ENCODE measurements at places on chromosomes 13 and 19.
A peak's percentile ranks its signal among the peaks of the same experiment; 100 is the strongest.

DNA sequence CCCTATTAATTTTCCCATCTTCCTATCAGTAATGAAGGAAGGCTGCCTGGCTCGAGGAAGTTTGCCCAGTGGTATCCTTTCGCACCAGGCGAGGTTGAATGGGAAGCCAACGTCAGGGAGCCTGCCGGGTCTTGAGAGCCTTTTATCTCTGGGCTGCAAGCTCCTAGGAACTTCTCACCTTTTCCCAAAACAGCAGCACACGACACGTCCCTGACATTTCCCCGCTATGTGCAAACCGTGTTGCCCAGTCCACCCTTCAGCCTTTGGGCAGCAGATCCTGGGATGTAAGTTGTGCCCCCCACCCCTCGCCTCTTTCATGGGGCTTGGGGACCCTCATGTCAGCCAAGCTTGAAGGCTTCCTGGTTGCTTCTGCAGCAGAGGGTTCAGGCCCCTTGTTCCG, 179.1 kb downstream of the ZNF536 start:
- no peak for DNase-seq

GRCh38 chr13:101416181-101417042, at the start of gene NALCN:
TSS of gene NALCN (minus strand) at chr13:101416508. CDS start at chr13:101399126, 17,382 bp downstream.
- DNase-seq, result peak; percentile 14

- DNase-seq, result no peak
These were observed 496.7 kb downstream of the COG6 start for GRCh38 chr13:40152145-40152544.

DNA sequence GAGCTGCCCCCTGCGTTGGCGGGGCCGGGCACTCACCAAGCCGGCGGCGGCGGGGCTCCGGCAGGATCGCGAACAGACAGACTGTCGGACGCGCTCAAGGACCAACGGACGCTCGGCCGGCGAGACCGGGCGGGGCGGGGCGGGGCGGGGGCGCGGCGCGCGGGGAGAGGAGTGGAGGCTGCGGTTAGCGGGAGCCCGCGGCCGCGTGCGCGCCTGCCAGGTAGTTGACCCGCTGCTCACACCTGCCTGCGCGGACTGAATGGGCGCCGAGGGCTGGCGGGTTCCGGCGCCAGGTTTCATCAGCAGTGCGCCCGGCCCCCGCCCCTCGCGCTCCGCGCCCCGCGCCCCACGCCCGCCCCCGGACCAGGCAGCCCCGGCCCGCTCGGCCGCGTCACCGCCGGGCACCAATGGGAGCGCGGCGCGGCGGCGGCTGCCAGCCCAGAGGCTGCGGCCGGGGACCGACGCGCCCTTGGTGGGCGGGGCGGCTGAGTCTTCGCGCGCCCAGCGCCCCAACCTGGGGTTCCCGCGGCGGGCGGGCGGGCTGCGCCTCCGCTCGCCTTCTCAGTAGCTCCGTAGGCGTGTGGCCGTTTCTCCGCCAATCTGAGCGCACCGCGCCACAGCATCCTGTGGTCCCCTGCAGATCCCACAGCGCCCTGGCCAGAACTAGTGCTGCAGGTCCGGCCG, at the start of gene SLC7A1:
Gene SLC7A1, minus strand, starts transcription at position 309 of the 684 bp plus-strand sequence. CDS start 59,500 bp downstream, outside the sequence.
- peak; percentile 78 for DNase-seq

GRCh38 chr19:2549701-2550191, 73.8 kb downstream of the GADD45B start:
- no peak for DNase-seq

- no peak for DNase-seq
These were observed 24.0 kb upstream of the OLFM4 start for GRCh38 chr13:53004573-53004972.

DNA sequence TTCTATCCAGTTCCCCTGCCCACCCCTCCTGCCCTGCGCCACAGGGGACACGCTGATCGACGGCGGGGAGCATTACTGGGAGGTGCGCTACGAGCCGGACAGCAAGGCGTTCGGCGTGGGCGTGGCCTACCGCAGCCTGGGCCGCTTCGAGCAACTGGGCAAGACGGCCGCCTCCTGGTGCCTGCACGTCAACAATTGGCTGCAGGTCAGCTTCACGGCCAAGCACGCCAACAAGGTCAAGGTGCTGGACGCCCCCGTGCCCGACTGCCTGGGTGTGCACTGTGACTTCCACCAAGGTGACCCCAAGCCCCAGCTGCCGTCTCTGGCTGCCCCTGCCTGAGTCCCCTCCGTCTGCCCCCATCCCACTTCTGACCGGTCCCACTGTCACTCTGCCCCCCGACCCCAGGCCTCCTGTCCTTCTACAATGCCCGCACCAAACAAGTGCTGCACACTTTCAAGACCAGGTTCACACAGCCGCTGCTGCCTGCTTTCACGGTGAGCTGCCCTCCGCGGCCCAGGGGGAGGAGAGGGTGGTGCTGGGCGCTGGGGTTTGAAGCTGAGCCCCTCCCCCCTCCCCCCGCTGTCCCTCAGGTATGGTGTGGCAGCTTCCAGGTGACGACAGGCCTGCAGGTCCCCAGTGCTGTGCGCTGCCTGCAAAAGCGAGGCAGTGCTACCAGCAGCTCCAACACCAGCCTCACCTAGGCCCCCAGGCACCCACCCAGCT, 15.5 kb downstream of the STAP2 start:
- DNase-seq, result no peak

GRCh38 chr19:49081273-49081672, 4.0 kb upstream of the SNRNP70 start:
- DNase-seq, result no peak

DNA sequence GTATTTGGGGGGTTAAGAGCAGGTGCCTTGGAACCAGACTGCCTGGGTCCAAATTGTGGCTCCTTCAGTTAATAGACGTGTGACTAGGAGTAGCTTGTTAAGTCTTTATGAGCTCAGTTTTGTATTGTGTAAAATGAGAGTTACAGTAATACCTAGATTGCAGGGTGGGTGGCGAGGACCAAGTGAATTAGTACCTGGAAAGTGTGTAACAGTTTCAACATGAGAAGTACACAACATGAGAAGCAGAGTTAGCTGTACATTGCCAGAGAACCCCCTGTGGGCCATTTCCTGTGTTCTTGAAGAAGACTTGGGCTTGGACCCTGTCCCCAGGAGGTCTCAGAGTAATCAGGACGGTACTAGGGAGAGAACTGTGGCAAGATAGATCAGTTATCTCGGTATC, 36.8 kb downstream of the PPP2R1A start:
- no peak for DNase-seq

GRCh38 chr19:45056831-45057230, 18.0 kb downstream of the CLASRP start:
- DNase-seq, result no peak

DNA sequence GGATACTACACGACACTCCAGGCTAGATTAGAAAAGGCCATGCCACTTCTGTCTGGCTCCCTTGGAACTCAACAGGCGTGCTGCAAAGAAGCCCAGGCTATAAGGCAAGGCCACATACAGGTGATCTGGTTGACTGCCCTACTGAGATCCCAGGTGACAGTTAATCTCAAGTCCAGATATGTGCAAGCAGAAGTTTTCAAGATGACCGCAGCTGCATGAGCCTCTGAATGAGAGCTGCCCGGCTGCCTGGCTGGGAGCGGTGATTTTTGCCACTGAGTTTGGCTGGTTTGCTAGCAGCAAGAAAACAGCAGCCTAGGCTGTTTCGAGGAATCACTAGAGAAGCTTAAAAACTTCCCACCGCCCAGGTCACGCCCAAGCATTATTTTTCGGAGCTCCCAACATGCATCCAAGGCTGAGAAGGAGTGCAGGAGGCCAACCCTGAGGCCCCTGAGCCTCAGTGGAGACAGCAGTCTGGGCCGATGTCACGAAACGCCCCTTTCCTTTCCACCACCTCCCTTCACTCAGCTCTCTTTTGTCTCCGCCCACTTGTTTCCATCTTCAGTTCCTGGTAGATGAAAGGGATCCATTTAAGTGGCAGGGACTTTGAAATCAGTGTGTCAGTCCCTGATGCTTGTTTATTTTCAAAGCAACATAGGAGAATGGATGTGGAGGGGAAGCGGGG, 14.0 kb upstream of the URI1 start:
- no peak for DNase-seq

DNA sequence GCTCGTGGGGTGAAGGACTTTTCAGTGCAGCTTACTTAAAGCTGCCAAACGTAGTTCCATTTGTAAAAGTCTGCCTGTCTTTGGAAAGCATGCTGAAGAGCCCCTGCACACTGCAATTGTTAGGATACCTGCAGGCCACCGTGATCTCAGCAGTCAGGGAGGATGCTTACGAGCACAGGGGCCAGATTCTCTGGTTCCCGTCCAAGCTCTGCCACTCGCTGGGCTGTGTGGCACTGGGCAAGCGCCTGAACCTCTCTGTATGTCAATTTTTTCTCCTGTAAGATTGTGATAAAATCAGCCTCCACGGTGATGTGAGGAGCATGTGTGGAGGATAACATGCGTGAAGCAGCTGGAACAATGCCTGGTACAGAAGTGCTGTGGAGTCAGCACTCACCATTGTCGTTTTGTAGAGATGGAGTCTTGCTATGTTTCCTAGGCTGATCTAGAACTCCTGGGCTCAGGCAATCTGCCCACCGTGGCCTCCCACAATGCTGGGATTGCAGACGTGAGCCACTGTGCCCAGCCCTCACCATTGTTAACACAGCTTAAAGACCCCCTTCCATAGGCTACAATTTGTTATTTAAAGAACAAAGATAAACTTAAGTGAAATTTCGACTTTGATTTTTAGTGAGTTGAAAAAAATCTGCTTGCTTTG, 3.5 kb downstream of the ADPRHL1 start:
- DNase-seq, result no peak

- no peak for DNase-seq
These were observed 959 bp downstream of the CHMP2A start for GRCh38 chr19:58553799-58554493.

GRCh38 chr13:100668408-100668807, 6.2 kb downstream of the TMTC4 start:
- no peak for DNase-seq

- DNase-seq, result no peak
These were observed 63.7 kb upstream of the NPAS1 start for GRCh38 chr19:46955813-46956371.

- no peak for DNase-seq
These were observed 924.6 kb downstream of the OLFM4 start for GRCh38 chr13:53953183-53953582.

DNA sequence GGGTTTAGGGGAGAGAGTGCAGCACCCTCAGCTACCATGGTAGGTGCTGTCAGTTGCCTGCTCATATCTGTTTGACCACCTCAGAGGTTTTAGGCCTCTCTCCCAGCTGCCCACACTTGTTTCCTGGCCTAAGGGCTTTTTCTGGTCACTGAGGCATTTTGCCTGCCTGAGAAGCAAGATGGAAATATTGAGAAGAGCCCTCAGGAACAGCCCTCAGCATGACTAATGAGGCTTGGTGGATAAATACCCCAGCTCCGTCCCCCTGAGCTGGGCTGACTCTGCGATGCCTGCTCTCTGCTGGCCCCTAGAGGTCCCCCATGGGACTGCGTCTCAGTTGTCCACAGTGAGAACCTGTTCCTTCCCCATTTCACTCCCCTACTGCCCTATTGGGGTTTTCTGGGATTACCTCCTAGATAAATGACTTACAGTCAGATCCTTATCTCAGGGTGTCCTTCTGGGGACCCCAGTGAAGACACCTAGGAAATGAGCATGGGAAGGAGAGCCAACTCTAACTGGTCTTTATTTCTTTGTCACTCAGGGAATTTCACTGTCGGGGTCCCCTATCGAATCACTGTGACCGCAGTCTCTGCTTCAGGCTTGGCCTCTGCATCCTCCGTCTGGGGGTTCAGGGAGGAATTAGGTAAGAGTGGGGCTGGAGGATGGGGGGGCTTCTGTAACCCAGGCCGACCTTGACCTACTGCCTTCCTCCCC, 13.3 kb downstream of the PALM3 start:
- no peak for DNase-seq

- no peak for DNase-seq
These were observed 4.6 kb upstream of the ERFL start for GRCh38 chr19:41932720-41933332.

- DNase-seq, result no peak
These were observed 43.9 kb downstream of the FBN3 start for GRCh38 chr19:8105471-8105870.

DNA sequence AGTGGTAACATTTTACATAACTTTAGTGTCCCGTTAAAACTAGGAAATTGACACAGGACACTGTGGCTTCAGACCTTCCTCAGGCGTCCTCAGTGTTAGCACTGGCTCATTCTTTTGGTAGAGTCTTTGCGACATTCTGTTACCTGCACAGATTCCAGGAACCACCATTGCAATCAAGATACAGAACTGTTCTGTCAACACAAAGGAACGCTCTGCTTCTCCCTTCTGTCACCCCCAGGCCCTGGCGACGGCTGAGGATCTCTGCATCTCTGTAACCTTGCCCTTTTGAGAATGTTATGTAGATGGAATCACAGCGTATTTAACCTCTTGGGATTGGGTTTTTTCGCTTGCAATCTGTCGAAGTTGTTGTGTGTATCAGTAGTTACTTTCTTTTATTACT, 22.6 kb downstream of the KDM4B start:
- DNase-seq, result no peak

GRCh38 chr13:98328511-98328910, 151.4 kb upstream of the RNF113B start:
- DNase-seq, result no peak

GRCh38 chr13:110637747-110638146, 22.4 kb downstream of the NAXD start:
- DNase-seq, result no peak

DNA sequence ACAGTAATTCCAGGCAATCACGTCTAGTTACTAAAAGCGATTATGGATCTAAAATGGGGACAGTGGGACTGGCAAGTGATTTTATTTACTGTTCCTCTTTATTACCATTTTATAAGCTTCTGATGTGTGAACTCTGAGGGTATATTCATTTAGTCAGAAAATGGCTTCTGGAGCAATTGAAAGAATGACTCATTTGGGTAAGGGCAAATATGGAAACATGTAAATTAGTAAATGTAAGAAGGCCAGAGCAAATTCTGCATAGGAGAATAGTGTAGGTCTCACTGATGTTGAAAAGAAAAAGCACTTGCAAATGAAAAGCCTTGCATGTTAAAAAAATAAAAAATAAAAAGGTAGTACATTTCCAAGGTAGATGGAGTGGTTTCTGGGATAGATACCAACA, 262.2 kb downstream of the KLF5 start:
- no peak for DNase-seq

- DNase-seq, result no peak
These were observed 1.3 kb downstream of the TNFSF14 start for GRCh38 chr19:6668691-6669090.

DNA sequence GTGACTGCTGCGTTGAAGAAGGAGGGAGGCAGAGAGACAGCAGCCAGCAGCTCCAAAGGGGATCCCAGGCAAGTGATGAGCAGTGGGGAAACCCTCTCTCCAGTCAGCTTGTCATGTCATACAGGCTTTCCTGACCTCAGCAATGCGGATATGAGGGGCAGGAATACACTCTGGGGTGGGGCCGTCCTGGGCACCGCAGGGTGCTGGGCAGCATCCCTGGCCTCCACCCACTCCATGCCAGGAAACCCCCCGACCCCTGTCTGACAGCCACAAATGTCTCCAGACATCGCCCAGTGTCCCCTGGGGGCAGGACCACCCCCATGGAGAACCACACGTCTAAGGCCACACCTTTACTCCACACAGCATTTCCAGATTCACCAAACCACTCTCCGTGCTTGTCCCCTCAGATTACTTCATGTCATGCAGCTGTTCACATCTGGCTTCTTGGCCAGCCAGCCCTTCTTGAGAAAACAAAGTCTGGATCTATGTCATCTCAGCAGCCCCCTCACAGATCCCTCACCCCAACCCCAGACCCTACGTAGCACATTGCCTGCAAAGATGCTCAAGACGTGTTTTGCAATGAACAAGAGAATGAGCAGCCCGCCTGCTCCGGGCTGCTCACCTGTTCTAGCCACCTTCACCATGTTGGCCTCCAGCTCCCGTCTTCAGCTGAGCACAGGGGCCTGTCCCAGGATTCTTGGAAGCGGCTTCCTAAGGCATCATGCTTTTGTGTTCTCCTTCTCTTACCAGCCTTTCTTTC, 46.5 kb downstream of the RFX2 start:
- DNase-seq, result no peak

GRCh38 chr19:17385878-17386611, 8.0 kb downstream of the CCDC194 start:
- DNase-seq, result peak; percentile 71

All from renal pelvis (tissue), 12 donors.